Nephron progenitor cell (in vitro differentiated cells): ENCODE measurements at places on chromosomes 1 and 21.
A peak's percentile ranks its signal among the peaks of the same experiment; 100 is the strongest.

DNA sequence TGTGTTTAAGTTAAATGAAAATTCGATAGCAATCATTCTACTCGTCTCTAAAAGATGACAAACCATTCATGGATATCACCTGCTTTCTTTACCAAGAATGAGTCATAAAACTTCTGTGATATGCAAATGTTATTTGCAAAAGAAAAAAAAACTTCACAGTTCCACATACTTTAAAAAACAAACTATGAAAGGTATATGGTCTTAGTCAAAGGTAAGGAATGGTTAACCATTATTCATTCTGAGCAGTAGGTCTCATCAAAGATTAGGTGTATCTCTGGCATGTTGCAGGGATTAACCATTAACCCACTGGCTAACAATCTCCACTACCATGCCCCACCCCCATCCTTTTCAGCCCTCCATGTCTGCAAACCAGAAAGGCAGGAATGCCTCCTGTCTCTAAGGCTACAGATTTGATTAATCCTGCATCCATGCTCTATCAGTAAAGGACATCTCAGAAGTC is 44.4 kb downstream of the PTPN14 start:
- no peak for DNase-seq

DNA sequence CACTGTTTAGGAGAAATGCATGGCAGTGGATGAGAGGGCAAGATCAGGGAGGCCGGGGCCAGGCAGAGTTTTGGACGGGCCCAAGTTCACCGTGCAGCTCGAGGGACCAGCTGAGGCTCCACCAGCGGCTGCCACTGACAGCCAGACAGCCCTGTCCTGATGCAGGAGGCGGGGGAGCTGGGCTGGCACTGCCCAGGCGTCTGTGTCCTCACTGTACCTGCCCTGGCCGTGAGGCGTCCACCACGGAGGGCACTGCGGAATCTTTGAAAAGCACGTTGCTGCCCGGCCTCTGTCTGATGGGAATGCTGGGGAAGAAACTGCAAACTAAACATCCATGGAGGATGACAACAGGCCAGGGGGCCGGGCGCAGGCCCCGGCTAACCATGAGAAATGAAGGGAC is 35.5 kb downstream of the VPS26C start:
- no peak for DNase-seq

DNA sequence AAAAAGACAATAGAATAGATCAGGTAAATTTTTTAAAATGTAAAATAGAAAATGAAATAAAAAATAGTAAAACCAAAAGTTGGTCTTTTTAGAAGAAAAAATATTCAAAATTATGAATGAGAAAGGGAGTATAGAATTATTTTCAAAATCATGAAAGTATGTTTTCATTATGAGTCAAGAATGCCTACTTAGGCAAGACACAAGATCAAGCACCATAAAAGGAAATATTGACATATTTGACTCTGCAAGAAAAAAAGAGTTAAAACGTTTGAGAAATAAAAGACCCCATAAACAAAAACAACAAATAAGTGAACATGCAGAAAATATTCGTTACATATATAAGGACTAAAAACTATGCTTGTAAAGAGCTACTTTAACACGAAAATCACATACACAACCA is 4.8 kb upstream of the COX20 start:
- DNase-seq, result no peak

GRCh38 chr21:34000375-34000774 is 73.0 kb upstream of the MRPS6 start:
- DNase-seq, result no peak

GRCh38 chr21:43718872-43719747 is at the start of gene PDXK:
TSS of gene PDXK (plus strand) at chr21:43719129. CDS start at chr21:43719295, 166 bp downstream.
- peak; percentile 89 for DNase-seq
